ENCODE measurements at places on chromosomes 4 and X.

GRCh38 chrX:9885150-9885549, 82.0 kb upstream of the CLDN34 start:
- DNase-seq, result no peak

- DNase-seq, result no peak
These were observed 20.6 kb downstream of the CNKSR2 start for GRCh38 chrX:21394792-21395191.

- no peak for DNase-seq
These were observed 31.2 kb downstream of the SCARB2 start for GRCh38 chr4:76182463-76182862.

GRCh38 chr4:88731381-88731780, 33.8 kb upstream of the NAP1L5 start:
- no peak for DNase-seq

GRCh38 chrX:13304052-13304451, 15.8 kb downstream of the ATXN3L start:
- DNase-seq, result no peak

DNA sequence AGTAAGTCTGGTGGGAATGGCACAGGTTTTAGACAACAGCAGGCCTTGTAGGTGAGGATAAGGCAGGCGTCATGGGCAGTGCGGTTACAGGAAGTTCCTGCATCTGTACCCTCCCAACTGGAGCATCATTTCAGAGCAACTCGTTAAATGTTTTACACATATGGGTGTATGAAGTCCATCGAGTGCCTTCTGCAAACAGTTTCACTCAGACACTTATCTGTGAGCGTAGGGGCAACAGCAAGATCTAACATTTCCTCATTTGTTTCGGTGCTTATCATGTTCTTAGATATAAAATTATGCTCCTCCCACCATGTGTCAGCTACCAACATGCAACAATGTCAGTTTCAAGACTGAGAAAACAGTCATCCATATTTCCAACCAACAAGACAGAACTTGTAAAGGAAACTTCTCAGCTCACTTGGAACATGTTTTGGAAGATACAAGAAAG, 69.9 kb downstream of the ELOVL6 start:
- no peak for DNase-seq

DNA sequence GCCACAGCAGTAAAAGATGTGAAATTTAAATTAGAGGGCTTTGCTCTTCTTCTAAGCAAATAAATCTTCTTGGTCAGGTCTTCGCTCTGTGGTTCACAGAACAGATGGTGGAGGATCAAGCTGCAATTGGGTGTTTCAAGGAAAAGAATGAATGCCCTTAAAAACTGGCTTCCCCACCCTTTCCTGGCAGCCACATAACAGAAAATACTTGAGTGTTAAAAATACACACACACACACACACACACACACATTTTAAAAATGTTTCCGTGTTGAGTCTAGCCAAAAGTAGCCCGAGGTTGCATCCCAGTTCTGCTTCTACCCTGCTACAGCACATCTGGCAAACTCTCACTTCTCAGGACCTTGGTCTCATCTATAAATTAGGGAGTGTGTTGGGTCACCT, 56.7 kb upstream of the FGFBP2 start:
- no peak for DNase-seq

DNA sequence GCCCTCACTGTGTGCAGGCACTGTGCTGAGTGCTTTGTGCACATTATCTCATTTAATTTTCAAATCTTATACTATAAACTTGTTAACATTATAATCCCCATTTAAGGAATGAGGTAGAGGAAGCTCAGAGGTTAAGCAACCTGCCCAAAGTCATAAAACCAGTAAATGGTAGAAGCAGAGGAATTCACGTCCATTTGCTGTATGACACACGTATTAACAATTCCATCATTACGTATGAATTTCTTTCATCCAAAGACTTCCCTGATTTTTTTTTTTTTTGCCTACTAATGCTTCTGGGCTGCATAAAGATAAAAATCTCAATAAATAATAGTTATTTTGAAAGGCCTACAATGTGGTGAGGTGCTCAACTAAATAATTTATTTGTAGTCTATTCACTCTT, 64.5 kb upstream of the H2AZ1 start:
- no peak for DNase-seq

GRCh38 chr4:24659241-24659961, 75.0 kb upstream of the DHX15 start:
- no peak for DNase-seq

DNA sequence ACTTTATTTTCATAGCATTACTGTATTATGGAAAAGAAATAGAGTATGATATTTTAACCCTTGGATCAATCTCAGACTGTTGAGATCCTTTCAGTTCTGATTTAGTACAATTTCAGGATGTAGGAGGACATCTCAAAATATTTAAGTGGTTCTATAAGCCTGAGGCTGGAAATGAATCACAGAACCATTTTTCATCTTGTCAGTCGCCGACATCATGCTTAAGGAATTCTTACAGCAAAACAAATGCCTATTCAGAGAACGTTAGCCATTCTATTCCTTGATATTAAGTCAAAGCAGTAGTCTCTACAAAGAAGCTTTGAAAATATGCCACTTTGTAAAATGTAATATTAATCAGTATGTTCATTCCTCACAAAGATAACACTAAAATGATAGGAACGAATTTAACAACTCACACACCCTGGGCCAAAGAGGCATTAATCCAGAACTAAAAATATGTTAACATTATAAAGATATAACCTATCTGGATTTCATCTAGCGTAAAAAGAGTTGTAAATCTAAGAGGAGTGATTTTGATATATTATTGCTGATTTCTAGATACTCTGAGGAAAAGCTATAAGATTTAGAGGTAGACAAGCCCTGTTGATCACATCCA, 152.0 kb downstream of the GASK1B start:
- no peak for DNase-seq

- no peak for DNase-seq
These were observed 12.2 kb downstream of the KLHL34 start for GRCh38 chrX:21645886-21646285.

- no peak for DNase-seq
These were observed 459.7 kb downstream of the GRXCR1 start for GRCh38 chr4:43351970-43352806.

DNA sequence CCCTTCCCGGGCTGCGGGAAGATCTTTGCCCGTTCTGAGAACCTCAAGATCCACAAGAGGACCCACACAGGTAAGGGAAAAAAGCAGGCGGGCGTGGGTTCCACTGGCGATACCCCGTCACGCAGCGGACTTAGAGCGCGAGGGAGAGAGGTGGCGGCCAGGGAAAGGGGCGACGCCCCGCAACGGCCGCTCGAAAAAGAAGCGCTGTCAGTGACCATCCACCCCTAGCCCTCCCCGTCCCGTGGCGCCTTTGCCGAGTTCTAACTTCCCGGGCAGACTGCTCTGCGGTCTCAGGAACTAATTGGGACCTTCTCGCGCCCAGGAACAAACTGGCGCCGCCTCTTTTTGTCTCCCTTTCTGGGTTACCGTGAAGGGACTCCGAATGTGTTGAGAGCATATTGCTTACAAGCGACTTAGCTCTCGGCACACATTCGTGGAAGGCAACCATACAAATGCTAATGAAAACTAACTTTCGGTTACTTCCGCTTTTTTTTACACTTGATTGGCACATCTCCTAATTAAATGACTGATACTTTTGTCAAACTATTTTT, 1.8 kb downstream of the ZIC3 start:
- DNase-seq, result no peak

- no peak for DNase-seq
These were observed 33.3 kb upstream of the DSPP start for GRCh38 chr4:87574996-87575395.

- DNase-seq, result no peak
These were observed 51.8 kb upstream of the RBPJ start for GRCh38 chr4:26269038-26269437.

DNA sequence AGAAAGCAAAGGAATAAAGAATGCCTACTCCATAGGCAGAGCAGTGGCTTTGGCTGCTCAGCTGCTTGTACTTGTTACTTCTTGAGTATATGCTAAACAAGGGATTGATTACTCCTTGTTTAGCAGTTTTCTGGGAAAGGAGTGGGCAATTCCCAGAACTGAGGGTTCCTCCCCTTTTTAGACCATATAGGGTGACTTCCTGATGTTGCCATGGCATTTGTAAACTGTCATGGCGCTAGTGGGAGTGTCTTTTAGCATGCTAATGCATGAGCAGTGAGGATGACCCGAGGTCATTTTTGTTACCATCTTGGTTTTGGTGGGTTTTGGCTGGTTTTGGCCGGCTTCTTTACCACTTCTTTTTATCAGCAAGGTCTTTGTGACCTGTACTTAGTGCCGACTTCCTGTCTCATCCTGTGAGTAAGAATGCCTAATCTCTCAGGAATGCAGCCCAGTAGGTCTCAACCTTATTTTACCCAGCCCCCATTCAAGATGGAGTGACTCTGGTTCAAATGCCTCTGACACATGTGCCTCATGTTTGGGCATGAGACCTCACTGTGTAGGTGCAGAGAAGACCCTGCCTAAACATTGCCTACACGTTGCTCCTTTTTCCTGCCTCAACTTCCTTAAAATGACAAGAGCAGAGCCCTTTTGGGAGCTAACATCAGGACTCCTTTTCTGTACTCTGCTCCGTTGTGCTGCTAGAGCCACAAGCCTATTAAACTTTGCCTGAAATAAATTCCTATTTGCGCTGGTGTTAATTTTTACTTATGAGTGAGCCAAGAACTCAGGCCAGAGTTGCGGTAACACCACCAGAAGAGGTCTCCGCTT, 21.0 kb upstream of the UBA6 start:
- DNase-seq, result no peak

DNA sequence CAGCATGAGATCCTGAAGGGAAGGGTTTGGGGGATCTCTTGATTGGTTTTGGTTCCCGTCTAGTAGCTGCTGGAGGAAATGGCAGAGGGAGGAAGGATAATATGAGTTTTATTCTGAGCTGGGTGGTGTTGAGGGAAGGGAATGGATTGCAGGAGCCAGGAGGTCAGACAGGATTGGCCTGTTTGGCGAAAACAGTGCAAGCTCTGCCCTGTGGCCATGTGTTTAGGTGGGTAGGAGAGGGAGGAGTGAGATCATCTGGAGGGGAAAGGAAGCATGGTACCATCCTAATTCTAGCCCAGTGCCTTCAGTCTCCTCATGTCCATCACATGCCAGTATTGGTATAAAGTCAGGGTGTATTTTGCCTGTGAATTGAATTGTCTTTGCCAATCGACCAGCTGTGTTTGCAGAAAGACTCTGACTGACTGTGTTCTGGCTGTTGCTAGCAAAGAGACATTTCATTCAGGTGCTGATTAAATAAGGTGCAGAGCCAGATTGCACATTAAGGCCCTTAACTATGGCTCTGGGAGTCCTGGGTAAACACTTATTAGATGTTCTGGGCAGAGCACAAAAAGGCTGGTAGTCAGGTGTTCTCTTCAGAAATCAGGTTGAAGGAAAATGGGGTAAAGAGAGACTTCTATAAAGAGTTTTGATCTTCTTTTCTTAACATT, 10.0 kb downstream of the TMEM164 start:
- DNase-seq, result no peak

DNA sequence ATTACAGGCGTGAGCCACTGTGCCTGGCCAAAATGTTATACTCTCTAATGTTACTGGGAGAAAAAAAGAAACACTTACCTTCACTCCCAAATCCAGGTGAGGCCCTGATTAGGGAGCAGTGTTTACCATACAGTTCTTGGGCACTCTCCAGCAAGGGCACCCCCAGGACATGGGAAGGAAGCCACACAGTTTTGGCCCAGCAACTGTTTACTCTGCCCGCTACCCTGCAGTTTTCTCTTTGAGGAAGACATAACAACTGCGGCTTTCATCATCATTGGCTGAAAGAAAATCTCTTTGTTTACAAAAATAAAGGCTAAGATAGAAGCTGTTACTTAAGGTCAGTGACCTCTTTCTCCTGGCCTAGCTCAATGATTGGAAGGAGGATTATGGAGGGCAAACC, 145.5 kb upstream of the DUSP21 start:
- DNase-seq, result no peak

- no peak for DNase-seq
These were observed 14.7 kb downstream of the RTL9 start for GRCh38 chrX:110373310-110373709.

GRCh38 chrX:115322375-115322774, 32.9 kb downstream of the LUZP4 start:
- DNase-seq, result no peak

DNA sequence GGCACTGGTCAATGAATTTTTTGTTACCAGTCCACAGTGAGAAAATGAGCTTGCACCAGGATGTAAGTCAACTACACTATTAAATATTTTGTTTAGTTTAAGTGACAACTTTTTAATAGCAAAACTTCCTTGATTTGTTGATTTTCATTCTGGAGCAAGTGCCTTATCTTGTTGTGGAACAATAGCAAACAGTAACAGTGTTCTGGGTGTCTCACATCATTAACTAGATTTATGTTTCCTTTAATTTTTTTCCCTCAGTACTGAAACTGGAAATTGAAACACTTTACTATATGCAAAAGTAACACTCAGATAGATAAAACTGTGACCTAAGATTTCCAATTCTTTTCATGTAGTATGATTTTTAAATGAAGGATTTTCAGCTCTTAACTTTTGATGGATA, 80.1 kb downstream of the GALNT7 start:
- no peak for DNase-seq

- no peak for DNase-seq
These were observed 9.3 kb downstream of the GABRQ start for GRCh38 chrX:152646961-152647360.

GRCh38 chr4:159425737-159426305, 322.9 kb downstream of the RAPGEF2 start:
- DNase-seq, result no peak

- DNase-seq, result no peak
These were observed 90.7 kb downstream of the LNX1 start for GRCh38 chr4:53500546-53500945.

GRCh38 chr4:154348657-154349056, 142.9 kb downstream of the DCHS2 start:
- DNase-seq, result no peak

DNA sequence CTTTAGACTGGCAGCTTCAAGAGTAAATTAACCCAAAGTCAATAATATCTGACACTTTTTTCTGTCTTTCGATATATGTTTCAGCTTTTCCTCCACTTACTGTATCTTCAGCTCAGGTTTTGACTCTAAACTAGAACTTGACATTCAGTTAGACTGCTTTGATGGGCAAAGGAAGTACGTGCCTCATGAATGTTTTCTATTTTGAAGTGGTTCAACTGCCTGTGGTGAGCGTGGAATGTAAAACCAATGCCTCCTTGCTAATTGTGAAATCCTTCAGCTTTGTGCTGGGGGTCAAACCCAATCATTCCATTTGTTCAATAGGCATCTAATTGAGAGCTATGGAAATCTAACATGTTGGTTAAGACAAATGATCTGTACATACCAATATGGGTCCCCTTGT, 857.0 kb upstream of the HTR2C start:
- no peak for DNase-seq

DNA sequence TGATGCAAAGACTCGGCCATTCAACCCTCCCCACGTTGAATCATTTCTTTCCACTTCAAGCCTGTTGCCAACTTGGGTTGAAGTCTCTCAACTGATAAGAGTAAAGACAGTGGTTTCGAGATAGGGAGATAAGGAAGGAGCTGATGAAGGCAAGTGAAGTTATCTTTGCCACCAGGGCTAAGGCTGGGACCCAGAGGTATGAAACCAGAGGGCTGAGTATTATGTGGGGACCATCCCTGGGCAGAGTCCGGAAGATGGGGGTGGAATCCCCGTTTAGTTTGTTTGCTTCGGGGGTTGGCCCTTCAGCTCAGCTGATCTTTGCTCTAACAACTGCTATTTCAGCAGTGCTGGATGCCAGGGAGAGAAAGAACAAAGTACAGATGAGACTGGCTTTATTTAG, 2.3 kb upstream of the XPNPEP2 start:
- no peak for DNase-seq
